A549 (cell line): ENCODE measurements at places on chromosomes 13 and 19. TPM values are rescaled to one million over a fixed set of nuclear protein-coding genes. Genes with fewer than 3 reads are reported as not detected.

DNA sequence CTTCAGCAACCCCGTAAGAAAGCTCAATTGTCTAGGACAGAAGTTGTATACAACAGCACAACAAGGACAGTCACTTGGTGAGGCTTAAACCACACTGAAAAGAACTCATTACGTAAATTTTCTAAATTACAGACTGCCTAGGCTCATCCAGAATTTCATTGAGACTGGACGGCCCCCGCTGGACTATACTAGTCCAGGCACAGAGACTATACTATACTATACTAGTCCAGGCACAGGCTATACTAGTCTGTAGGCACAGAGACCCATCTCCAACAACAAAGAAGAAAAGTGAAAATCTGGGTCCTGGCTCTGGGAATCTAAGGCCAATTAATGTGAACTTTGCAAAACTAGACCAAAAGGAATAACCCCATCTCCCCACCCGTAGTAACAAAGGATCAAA lies 700 bp downstream of the ZNF816 start:
- DNase-seq, result no peak

DNA sequence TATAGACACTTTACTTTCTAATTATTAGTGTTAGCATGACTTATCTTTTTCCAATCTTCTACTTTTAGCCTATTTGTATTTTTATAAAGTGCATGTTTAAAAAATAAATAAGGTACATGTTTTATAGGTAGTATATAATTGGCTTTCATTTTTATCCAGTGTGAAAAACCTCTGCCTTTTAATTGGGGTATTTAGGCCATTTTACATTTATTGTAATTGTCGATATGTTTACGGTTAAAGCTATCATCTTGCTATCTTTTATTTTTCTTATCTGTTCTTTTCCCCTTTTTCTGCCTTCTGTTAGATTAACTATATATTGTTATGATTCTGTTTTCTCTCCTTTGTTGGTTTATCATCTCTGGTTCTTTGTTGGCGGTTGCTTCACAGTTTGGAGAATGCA lies 9.1 kb downstream of the PROZ start:
- no peak for DNase-seq

GRCh38 chr19:11554160-11554559 lies 4.9 kb downstream of the ELOF1 start:
- DNase-seq, result no peak

DNA sequence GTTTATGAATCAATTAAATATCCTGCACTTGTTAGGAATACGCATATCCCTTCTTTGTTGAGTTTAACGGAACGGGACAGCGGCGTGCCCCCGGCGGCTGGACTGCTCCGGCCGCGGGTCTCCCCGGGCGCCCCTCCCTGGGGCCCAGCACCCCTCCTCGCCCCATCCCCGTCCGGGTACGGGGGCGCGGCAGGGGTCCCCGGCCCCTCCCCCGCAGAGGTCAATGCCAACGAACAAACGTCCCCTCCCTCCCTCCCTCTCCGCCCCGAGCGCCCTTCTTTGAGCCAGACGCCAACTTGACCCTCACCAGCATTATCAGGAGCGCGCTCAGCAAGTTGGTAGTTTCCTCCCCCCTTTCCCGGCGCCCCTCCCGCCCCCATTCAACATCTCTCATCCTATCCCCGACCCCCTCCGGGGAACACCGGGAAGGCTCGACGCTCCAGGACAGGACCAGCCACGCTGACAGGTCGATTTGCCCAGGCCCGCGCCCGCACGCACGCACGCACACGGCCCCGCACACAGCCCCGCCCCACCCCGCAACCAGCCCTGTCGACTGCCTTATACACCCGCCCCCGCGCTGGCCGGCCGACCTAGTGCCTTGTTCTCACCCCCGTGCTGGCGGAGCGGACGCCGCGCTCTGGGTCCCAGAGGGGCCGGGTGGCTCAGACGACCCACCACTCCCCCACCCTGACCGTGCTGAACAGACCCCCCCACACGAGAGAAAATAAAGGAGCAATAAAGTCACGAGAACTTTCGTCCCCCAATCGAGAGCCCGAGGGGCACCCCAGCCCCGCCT lies 5.0 kb downstream of the LYL1 start:
- no peak for DNase-seq

GRCh38 chr19:49534632-49535385 lies 7.0 kb downstream of the RCN3 start:
- no peak for DNase-seq

- DNase-seq, result no peak
These were observed 4.2 kb downstream of the LYL1 start for GRCh38 chr19:13098277-13099072.

GRCh38 chr19:3154957-3155736 lies 19.3 kb downstream of the GNA15 start:
- peak; percentile 92 for DNase-seq

DNA sequence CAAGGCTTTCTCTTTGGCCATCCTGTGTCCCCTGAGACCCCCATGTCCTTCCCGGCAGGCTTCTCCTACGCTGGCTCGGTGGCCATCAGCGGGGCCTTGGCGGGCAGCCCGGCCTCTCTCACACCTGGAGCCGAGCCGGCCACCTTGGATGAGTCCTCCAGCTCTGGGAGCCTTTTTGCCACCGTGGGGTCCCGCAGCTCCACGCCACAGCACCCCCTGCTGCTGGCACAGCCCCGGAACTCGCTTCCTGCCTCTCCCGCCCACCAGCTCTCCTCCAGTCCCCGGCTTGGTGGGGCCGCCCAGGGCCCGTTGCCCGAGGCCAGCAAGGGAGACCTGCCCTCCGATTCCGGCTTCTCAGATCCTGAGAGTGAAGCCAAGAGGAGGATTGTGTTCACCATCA lies 14.2 kb downstream of the PLEKHJ1 start:
- DNase-seq, result no peak

Gene FSD1
- polyA plus RNA-seq, result 10.4 to 13.2 TPM (median 12.8 TPM) in 3 replicates

Gene ADPRHL1
- polyA plus RNA-seq, result 11.1 to 12.2 TPM (median 11.4 TPM) in 3 replicates

Gene PRRG2
- 0.68 to 1.1 TPM (median 1.0 TPM) in 3 replicates for polyA plus RNA-seq

Gene LRRC63
- 0.04 to 0.06 TPM in 2 of 3 replicates, not detected in the other for polyA plus RNA-seq

Gene ZGLP1
- 1.7 to 2.1 TPM (median 1.9 TPM) in 3 replicates for polyA plus RNA-seq
